ENCODE measurements at places on chromosomes 11 and 22.

GRCh38 chr11:117606790-117607189 lies 190.2 kb downstream of the DSCAML1 start:
- no peaks in the 10 kb centered on the region for H3K36me3 ChIP-seq
- H3K27me3 ChIP-seq = peaks cover 79% of the 10 kb centered on the region
- H3K4me3 ChIP-seq = no peak overlapping the region
- H3K4me1 ChIP-seq = peaks cover 6% of the 10 kb centered on the region
- no peak for DNase-seq

- no peak overlapping the region for H3K4me3 ChIP-seq
- DNase-seq = no peak
- H3K4me1 ChIP-seq = peaks cover 11% of the 10 kb centered on the region
- H3K27me3 ChIP-seq = peaks cover 10% of the 10 kb centered on the region
Measured at GRCh38 chr22:19146215-19146968, 1.9 kb upstream of the ESS2 start.

DNA sequence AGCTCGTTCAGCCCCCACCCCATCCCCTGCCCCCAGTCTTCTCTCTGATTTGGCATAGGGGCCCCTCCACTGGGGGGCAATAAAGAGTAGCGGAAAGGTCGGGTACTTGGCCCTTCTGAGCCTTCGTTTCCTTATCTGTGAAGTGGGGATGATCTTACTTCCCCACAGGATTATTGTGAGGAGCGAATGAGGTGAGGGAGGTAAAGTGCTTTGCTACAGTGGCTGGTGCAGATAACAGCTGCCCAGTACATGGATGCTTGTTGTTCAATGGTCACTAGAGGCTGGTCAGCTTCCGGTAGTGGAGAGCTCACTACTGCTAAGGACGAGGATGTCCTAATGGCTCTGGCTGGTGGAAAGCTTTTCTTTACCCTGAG lies 101.2 kb downstream of the CEP164 start:
- no peak overlapping the region for H3K4me3 ChIP-seq
- no peaks in the 10 kb centered on the region for H3K36me3 ChIP-seq
- DNase-seq = no peak
- no peak overlapping the region for H3K27ac ChIP-seq
- peaks cover 22% of the 10 kb centered on the region for H3K27me3 ChIP-seq

GRCh38 chr11:66467034-66467659 lies 442 bp downstream of the PELI3 start:
- H3K4me3 ChIP-seq = peak overlapping the region; percentile 75
- H3K36me3 ChIP-seq = peaks cover 10% of the 10 kb centered on the region
- peak; percentile 25 for DNase-seq
- no peaks in the 10 kb centered on the region for H3K27me3 ChIP-seq
- H3K4me1 ChIP-seq = no peaks in the 10 kb centered on the region
- peak overlapping the region; percentile 5 for H3K27ac ChIP-seq

GRCh38 chr22:42994276-42994916 lies 20.6 kb downstream of the PACSIN2 start:
- peak overlapping the region; percentile 73 for H3K4me3 ChIP-seq
- DNase-seq = no peak
- H3K27ac ChIP-seq = peak overlapping the region; percentile 98
- H3K36me3 ChIP-seq = no peaks in the 10 kb centered on the region
- no peaks in the 10 kb centered on the region for H3K27me3 ChIP-seq
- H3K4me1 ChIP-seq = peaks cover 41% of the 10 kb centered on the region

DNA sequence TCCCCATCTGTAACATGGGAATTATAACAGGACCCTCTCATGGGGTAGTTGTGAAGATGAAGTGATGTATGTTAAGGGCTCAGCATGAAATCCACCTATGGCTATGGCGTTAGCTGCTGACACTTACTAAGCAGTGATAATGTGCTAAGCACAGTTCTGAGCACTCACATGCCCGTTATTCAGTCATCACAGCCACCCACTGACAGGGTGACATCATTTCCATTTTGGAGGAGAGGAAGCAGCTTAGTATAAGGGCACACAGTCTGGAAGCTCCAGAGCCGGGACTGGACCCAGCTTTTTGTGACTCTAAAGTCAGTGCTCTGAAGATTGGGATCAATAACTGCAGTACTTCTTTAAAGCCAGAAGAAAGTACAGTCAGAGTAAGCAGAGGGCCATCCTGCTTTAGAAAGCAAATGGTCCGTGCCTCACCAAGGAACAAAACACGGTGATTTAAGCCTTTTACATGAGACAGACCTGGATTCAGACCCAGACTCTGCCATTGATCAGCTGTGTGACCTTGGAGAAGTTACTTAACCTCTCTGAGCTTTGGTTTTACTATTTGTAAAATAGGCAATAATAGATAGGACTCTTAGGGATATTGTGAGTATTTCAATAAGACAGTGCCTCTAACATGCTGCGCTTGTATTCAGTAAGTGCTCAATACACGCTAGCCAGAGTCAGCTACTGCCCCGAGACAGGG lies 61.5 kb downstream of the SGSM1 start:
- DNase-seq = no peak
- H3K36me3 ChIP-seq = peaks cover 6% of the 10 kb centered on the region
- peaks cover 63% of the 10 kb centered on the region for H3K27me3 ChIP-seq
- H3K4me1 ChIP-seq = no peaks in the 10 kb centered on the region

- no peaks in the 10 kb centered on the region for H3K27me3 ChIP-seq
- H3K36me3 ChIP-seq = peaks cover 60% of the 10 kb centered on the region
- DNase-seq = no peak
- no peak overlapping the region for H3K4me3 ChIP-seq
Measured at GRCh38 chr11:113351068-113351450, 36.5 kb upstream of the ANKK1 start.

GRCh38 chr22:39155421-39155820 lies 2.9 kb upstream of the CBX7 start:
- H3K4me3 ChIP-seq = no peak overlapping the region
- no peaks in the 10 kb centered on the region for H3K4me1 ChIP-seq
- peaks cover 36% of the 10 kb centered on the region for H3K27me3 ChIP-seq
- no peak overlapping the region for H3K27ac ChIP-seq
- no peak for DNase-seq
- H3K36me3 ChIP-seq = no peaks in the 10 kb centered on the region

- no peaks in the 10 kb centered on the region for H3K27me3 ChIP-seq
- peaks cover 23% of the 10 kb centered on the region for H3K36me3 ChIP-seq
- H3K4me3 ChIP-seq = no peak overlapping the region
- peaks cover 32% of the 10 kb centered on the region for H3K4me1 ChIP-seq
- DNase-seq = no peak
- peak overlapping the region; percentile 1 for H3K27ac ChIP-seq
Measured at GRCh38 chr11:128468111-128468510, 119.2 kb downstream of the ETS1 start.

GRCh38 chr11:130622141-130622542 lies 173.7 kb downstream of the ADAMTS15 start:
- no peak overlapping the region for H3K27ac ChIP-seq
- no peak for DNase-seq
- H3K36me3 ChIP-seq = no peaks in the 10 kb centered on the region
- H3K4me1 ChIP-seq = no peaks in the 10 kb centered on the region
- H3K27me3 ChIP-seq = no peaks in the 10 kb centered on the region

DNA sequence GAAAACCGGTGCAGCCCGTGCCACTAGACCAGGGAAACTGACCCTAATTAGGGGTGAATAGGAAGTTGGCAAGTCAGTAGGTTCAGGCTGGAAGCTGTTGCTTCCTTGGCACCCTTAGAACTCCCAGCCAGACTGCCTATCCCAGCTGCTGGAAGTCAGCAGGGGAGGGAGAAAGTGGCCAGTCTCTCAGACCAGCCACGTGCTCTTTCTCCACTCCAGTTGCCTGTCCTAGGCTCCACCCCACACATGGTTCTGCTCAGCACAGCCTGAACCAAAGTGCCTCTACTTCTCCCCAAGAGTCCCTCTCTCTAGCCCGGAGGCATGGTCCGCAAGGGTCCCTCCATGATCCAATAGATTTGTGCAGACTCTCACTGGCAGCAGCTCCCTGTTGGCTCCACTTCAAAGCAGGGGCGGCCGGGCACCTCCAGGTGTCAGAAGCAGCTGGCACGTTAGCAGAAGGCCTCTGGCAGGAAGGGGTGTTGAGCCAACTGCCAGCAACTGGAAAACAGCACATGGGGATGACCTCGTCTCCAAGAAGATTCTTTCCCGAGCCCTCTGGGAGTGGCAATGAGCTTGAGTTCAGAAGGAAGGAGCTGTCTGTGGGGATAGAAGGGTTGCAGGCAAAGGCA lies 27.7 kb downstream of the ARFGAP2 start:
- H3K4me3 ChIP-seq = no peak overlapping the region
- no peak for DNase-seq
- H3K4me1 ChIP-seq = peaks cover 6% of the 10 kb centered on the region
- no peak overlapping the region for H3K27ac ChIP-seq

GRCh38 chr22:26054841-26055605 lies 114.2 kb upstream of the SEZ6L start:
- H3K27ac ChIP-seq = no peak overlapping the region
- H3K36me3 ChIP-seq = no peaks in the 10 kb centered on the region
- no peak overlapping the region for H3K4me3 ChIP-seq
- H3K4me1 ChIP-seq = no peaks in the 10 kb centered on the region
- H3K27me3 ChIP-seq = peaks cover 66% of the 10 kb centered on the region

- no peaks in the 10 kb centered on the region for H3K36me3 ChIP-seq
- no peak for DNase-seq
- no peaks in the 10 kb centered on the region for H3K27me3 ChIP-seq
- no peak overlapping the region for H3K4me3 ChIP-seq
Measured at GRCh38 chr11:128720522-128720985, 26.7 kb downstream of the FLI1 start.

DNA sequence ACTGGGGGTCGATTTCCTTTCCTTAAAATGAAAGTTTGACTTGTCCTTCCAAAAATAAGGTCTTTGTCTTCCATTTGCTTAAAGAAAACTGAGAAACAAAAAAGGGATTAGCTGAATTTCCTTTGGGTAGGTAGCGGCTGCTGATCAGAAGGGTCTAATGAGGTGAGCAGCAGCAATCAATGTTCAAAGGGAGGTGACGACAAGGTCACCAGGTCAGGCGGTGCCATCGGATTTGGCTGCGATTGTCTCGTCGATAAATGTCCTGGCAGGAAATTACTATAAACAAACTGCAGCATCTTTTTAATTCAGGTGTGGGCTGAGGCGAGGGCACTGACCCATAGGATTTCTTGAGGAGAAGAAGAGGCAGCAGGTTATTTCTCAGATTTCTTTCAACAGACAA lies 480.1 kb downstream of the NTM start:
- no peaks in the 10 kb centered on the region for H3K27me3 ChIP-seq
- H3K4me3 ChIP-seq = no peak overlapping the region
- no peak overlapping the region for H3K27ac ChIP-seq
- no peaks in the 10 kb centered on the region for H3K4me1 ChIP-seq
- no peaks in the 10 kb centered on the region for H3K36me3 ChIP-seq
- no peak for DNase-seq

DNA sequence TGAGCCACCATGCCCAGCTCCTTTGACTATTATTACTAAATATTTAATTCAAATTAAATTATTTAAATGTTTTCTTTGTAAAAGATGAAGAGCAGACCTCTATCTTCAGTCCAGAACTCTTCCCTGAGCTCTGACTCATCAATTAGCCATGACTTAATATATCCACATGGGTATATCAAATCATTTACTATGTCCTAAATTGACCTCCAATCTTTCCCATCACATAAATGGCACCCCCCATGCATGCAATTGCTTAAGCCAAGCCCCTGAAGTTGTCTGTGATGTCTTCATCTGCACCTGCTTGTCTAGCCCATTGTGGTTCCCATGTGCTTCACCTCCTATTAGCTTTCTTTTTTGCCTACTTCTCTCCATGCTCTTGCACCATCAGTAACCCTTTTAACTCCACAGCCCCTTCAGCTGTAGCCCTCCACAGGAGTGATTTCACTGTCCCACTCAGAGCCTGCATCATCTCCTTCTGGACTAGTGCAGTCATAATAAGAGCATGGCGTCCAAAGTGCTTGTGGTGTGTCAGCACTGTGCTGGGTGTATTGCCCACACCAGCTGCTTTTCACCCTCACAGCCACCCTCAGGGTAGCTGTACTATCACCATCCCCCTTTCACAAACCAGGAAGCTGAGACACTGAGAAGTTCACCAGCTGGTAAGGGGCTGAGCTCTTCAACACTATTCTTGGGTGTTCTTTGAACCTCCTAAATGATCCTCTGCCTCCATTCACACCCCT lies 11.8 kb upstream of the THY1 start:
- no peak for DNase-seq
- H3K4me1 ChIP-seq = peaks cover 31% of the 10 kb centered on the region
- no peak overlapping the region for H3K4me3 ChIP-seq
- no peaks in the 10 kb centered on the region for H3K27me3 ChIP-seq

- no peak overlapping the region for H3K4me3 ChIP-seq
- H3K27me3 ChIP-seq = no peaks in the 10 kb centered on the region
- no peak for DNase-seq
Measured at GRCh38 chr11:121508449-121508848, 55.7 kb upstream of the SORL1-AS1 start.

DNA sequence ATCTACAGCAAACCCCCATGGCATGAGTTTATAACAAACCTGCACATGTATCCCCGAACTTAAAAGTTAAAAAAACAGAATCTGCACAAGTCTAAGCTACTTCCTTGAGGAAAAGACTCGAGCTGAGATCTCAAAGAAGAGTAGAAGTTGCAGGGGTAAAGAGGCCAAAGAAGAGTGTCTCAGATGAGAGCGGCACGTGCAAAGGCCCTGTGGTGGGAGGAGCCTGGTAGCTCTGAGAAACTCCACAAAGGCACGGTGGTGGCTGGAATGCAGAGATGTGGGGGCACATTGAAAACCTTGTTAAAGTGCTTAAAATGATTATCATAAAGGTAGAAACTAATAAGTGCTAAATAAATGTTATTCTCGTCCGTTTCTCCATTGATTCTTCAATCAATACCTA lies 103.2 kb upstream of the GRK3 start:
- H3K4me1 ChIP-seq = no peaks in the 10 kb centered on the region
- no peaks in the 10 kb centered on the region for H3K27me3 ChIP-seq
- no peak overlapping the region for H3K27ac ChIP-seq

DNA sequence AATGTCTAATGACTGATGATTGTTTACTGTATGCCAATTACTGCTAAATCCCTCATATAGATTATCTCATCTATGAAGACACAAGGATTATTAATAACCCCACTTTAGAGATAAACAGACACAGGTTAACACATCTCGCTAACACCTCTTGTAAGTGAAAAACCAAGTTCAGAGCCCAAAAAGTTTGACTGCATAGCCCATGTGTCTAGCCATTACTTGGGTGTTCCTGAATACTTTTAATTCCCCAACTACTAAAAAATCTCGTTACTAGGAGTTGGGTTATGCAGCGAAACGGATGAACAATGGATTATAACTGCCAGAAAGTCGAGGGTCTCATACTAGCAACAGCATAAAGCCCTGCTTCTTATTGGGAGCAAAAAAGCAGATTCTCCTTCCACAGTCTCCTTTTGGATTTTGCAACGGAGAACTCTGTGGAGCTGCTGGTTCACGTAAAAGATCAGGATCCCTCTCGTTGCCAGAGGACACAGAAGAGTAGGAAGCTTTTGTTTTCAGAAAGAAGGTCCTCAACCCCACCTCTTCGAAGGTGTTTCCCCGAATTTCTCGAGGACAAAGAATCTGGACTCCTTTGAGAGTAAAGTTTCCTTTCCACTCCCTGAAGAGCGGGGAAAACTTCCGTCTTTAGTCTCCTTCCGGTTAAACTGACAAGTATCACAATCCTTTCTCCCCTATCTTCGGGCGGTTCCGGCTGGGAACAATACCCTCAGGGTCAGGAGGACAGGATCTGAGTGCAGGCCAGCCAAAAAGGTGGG lies 979 bp downstream of the ZBED5 start:
- H3K4me1 ChIP-seq = peaks cover 6% of the 10 kb centered on the region
- no peaks in the 10 kb centered on the region for H3K27me3 ChIP-seq
- peak overlapping the region; percentile 97 for H3K27ac ChIP-seq
- H3K4me3 ChIP-seq = peak overlapping the region; percentile 87
- peak; percentile 55 for DNase-seq
- peaks cover 43% of the 10 kb centered on the region for H3K36me3 ChIP-seq

All from MCF 10A (cell line).